NCI-H1048 (cell line): ENCODE measurements at places on chromosomes 13 and 19.

DNA sequence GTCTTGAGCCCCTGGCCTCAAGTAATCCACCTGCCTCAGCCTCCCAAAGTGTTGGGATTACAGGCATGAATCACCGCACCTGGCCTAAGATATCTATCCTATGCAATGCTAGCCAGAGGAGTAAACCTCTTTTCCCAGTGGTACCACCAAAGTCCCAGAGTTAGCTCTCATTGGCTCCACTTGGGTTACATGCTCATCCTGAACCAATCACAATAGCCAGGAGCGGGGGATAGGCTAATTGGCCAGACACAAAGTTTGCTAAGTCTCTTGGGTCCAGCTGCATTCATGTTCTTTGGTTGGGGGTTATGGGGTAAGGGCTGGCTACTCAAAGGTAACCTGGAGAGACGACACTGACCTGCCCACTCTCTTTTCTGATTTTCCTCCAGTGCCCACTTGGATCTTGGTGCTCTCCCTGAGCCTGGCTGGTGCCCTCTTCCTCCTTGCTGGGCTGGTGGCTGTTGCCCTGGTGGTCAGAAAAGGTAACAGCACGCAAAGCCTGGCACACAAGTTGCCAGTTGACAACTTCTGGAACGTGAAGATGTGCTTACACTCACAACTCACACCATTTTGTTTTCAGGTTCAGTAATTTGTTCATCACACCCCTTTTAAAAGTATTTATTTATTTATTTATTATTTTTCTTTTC, 7.8 kb downstream of the C19orf38 start:
- no peak for DNase-seq

GRCh38 chr13:43158516-43158915, 135.1 kb downstream of the DNAJC15 start:
- no peak for DNase-seq

GRCh38 chr19:55777528-55777927, 8.6 kb downstream of the RFPL4AL1 start:
- DNase-seq: no peak

DNA sequence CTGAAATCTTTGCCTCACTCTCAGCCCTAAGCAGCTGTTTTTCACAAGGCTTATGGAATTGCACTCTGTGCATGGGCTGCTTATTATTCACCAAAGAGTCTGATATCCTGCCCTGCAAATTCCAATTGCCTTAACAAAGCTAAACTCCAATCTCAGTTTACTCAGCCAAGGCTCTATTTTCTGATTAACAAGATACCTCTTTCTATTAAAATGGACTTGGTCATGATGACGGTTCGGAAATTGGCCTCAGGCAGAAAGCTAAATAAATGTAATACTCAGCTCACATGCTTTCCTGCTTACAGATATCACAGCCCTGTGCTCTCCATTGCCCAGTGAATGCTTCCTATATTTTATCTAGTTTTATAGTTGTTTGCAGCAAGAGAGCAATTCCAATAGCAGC, 1270.8 kb downstream of the PCDH9 start:
- no peak for DNase-seq

GRCh38 chr19:48918801-48919247, 14.7 kb upstream of the DHDH start:
- DNase-seq: no peak

GRCh38 chr13:75296641-75297040, 185.3 kb downstream of the TBC1D4 start:
- no peak for DNase-seq

GRCh38 chr13:77118134-77118533, 91.2 kb upstream of the FBXL3 start:
- no peak for DNase-seq

DNA sequence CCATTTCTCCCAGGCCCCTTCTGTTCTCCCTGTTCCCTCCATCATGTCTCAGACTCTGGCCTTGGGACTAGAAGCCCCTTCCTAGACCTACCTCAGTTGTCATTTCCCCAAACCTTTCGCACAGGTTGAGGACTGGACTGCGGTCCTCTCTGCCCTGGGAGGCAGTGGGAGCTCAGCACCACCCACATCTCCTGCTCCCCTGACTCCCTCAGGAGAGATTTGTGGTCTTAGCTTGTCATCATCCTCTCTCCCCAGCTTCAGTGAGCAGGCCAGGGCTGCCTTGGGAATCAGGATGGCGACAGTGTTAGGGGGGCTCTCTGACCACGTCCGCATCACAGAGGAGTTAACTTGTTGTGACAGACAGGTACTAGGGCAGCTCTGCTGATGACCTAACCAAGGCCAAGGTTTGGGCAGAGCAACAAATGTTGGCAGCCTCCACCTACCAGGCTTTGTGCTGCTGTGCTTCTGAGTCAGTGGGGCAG, 25.6 kb upstream of the RNF17 start:
- no peak for DNase-seq

DNA sequence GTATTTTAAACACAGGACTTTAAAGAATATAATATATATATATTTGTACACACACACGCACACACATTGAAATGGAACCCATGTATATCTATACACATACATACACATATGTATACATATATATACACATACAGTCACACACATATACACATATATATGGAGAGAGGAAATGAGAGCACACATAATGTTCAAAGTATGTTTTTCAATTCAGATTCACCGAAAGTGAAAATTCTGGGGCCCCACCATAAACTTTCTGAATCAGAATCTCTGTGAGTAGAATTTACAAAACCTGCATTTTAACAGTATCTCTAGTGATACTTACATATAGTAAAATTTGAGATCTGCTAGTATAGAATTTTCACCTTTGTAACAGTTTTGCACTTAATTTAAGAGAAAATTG, 60.4 kb upstream of the OBI1 start:
- DNase-seq: no peak

DNA sequence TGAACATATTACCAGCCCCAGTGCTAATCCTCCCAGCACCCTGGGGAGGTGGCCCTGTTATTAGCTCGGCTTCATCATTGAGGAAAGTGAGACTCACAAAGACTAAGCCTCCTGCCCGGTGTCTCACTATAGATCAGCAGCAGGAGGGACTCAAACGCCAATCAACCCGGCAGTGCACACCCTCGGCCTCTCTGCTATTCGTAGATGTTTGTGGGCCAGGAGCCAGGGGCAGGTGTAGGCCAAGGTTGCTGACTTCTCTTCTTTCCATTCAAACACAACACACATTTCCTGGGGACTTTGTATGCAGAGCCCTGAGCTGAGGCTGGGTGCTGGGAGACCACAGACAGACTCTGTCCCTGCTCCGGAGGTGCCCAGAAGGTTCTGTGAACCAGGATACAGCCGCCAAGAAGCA, 9.4 kb upstream of the SBK3 start:
- DNase-seq: no peak

DNA sequence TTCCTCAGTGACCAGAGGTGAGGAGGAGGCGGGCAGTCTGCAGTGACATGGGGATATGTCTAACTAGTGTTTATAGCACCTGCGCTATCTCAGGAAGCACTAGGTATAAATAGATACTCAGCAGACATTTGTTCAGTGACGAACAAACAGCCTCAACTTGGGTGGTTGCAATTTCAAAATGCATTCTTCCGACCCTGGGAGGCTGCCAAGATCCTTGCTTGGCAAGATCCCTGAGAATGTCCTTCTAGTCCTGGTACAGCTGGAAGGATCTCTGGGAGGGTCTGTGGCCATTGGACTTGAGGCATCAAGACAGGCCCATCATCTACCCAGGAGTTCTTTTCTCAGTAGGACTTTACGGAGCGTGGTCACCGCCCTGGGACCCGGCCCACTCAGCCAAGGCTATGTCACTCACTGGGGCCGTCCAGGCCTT, 299.5 kb downstream of the ZNF536 start:
- no peak for DNase-seq

DNA sequence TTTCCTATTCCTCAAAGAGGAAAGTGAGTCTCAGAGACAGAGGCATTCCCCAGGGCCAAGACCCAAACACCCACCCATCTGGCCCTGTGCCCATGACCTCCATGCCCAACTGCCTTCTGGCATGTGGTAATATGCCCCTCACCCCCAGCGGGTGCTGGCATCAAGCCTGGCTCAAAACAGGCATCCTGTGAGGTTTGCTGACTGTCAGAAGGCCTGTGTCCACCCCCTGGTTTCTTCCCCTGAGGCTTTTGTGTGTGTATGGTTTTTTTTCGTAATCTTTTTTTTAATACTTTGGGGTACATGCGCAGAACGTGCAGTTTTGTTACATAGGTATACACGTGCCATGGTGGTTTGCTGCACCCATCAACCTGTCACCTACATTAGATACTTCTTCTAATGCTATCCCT, 7.6 kb upstream of the KANK2 start:
- no peak for DNase-seq
